SW 1271 (cell line): ENCODE measurements at places on chromosomes 7 and 10.

DNA sequence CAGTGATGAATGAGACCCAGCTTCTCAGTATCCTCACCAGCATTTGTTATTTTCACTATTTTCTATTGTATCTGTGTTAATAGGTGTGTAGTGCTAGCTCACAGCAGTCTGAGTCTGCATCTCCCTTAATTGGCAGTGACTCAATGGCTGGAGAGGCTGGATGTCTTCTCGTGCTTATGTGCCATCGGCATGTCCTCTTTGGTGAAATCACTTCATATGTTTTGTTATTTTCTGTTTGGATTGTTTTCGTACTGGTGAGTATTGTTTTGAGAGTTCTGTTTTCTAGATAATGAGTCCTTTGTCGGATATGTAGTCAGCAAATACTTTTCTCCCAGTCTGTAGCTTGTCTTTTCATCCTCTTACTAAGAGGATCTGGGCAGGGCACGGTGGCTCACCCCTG is 66.1 kb downstream of the AMZ1 start:
- no peak for DNase-seq

DNA sequence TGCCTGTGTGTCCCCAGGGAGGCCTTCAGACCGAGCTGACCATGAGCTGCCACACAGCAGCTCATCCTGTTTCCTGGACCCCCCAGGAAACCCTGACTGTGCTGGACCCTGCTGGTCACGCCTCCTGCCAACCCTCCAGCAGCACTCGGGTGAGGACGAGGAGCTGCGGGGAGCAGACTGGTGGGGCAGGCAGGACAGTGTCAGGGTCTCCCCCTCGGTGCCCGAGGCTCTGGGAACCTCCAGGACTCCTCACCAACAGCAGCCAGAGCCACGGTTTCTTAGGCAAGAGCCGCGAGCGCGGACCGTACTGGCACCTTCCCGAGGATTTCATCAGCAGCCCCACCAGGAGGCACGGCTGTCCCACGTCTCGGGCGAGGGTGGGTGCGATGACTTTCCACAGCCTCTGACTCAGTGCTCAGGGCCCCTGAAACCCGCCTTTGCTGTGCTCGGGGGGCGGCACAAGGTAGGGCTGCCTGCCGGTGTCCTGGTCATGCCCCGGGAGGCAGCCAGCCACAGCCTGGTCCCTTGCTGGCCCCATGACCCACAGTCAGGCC is 186.9 kb downstream of the ELFN1 start:
- no peak for DNase-seq

GRCh38 chr7:32212321-32212720 is 142.1 kb upstream of the PDE1C start:
- no peak for DNase-seq

GRCh38 chr10:113369365-113369694 is 183.5 kb upstream of the HABP2 start:
- no peak for DNase-seq

DNA sequence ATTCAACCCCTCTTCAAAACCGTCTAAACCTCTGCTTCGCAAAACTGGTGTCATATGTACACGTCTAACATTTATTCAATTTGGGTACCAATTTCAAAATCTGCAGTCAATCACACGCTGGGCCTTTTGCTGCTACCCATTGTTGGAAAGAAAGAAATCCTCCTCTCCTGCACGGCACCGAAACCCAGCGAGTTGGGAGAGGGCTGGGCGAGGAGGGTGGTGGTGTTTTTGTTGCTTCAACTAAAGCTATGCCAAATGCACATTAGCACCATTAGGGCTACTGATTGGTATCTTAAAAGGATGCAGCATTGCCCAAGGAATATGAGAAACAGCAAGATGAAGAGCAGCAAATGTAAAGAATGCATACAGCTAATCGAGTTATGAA is 7.8 kb downstream of the EBF3 start:
- DNase-seq = no peak

DNA sequence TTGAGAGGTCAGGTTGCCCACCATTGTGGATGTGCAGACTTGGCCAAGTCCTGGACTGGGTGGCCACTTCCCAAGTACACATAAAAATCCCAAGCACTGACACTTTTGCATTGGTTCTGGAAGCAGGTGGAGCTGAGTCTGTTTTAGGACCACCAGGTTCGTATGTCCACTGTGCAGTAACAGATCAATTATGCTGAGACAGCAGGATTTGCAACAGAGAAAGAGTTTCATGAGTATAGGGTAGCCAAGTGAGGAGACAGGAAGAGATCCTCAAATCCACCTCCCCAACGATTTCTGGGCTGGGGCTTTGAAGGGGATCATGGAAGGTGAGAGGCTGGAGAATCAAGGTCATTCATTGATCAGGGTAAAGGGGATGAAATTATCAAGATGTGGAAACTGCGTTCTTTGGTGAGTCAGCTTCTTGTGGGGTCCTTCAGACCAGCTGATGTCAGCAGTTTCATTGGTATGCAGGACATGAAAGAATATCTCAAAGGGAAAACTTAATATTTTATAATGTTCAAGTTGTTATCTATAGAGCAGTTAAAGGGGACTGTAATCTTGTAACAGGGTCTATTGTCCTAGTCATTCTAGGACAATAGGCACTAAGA is 277.7 kb downstream of the GALNT17 start:
- no peak for DNase-seq

DNA sequence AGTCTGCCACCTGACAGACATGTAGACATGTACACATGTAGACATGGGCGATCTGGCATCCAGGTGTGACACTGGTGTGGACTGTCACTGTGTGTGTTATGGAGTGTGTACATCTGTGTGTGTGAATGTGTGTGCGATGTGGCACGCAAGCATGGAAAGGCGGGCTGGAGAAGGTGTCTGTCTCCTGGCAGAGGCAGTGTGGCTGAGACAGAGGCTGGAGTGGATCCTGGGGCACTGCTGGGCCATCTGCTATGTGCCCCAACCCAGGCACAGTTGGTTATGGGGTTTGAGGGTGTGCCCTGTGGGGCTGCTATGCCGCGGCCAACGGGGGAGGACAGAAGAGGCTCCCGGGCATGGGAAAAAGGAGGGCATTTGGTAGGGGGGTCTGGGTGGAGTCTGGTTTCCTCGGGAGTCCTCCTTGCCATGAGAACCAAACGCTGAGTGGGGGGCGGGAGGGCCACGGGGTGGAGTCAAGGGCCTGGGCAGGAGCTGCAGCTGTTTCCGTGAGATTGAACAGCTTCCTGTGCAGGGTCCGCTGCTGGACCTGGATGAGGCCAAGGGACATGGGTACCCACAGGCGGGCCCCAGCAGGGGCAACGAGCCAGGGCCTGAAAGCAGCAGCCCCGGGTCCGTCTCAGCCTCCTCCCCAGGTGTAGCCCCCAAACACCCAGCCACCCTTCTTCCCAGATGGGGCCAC is 1.3 kb downstream of the ELN start:
- DNase-seq = no peak

- DNase-seq = no peak
Observed at GRCh38 chr7:70316745-70317144, 718.5 kb downstream of the AUTS2 start.

GRCh38 chr7:70756789-70757188 is 375.2 kb upstream of the GALNT17 start:
- DNase-seq = no peak

DNA sequence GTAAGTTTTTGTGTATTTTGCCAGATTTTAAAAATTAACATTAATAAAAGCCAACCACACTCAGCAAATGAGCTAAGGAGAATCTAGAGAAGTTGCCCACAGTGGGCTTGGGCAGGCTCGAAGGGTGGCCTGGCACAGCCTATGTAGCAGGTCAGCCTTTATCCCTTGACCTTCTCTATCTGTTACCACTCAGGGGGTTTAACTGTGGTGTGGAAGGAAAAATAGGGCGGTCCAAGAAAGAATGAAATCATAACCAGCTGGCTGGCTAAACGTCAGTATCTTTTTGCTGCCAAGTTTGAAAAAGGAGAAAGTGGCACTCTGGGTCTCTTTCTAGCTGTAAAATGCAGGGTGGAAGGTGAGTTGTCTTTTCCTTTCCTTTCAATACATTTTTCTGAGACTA is 130.3 kb upstream of the ASAH2 start:
- no peak for DNase-seq

- no peak for DNase-seq
Observed at GRCh38 chr10:50992972-50993766, 81.1 kb upstream of the PRKG1 start.

DNA sequence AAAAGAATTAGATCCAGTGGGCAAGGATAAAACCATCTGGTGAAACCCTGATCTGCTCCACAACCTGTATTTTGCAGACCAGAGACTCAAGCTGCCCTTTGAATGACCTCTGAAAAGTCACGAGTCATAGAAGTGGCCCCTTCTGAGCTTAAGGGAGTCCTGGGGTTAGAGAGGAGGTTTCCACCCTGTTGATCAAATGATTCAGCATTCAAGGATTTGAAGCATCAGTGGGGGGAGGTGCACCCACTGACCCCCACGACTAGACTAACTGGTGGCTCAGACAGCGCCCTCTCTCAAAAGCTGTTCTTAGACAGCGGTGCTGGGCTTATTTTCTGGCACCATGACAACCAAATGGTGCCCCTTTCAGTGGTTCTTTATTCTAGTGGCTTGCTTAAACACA is 44.3 kb downstream of the PLCE1 start:
- DNase-seq = peak; percentile 4

DNA sequence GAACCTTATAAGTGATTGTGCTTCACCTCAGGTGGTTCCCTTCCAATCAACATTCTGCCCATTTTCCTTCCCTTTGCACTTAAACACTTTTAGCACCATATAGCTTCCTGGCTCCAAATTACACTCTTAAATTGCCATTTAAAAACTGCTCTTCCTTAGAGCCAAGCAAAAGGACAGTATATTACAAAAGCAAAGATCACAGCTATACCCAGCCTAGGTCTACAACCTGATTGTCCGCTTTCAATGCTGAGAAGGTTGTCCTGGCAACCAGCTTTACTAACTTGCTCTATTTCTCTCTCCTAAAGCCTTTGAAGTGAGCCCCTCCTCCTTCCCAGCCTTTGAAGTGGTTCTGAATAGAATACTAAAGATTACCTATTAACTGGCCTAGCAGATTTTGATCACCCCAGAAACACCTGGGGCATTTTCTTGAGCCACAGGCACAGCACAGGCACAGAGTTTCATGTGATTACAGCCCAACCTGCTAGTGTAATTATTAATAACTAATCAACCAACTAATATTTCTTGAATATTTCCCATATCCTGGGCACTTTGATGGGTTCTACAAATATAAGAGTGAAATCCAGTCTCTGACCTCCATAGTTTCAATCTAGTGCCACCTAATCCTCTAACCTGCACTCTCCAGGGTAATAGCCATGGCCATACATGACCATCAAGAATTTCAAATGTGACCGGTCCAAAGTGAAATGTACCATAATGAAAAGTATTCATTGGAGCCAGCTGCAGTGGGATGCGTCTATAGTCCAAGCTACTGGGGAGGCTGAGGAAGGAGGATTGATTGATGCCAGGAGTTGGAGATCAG is 63.6 kb upstream of the TRIM24 start:
- no peak for DNase-seq
